Activated naive CD8-positive, alpha-beta T cell treated with anti-CD3 and anti-CD28 coated beads, Interleukin-2, amount 50 U/mL, for 24 hours (primary cell): ENCODE measurements at places on chromosomes 5 and 9.
A peak's percentile ranks its signal among the peaks of the same experiment; 100 is the strongest.

GRCh38 chr5:149809931-149810691, 80.0 kb downstream of the PPARGC1B start:
- H3K4me1 ChIP-seq: peaks cover 7% of the 10 kb centered on the region
- H3K36me3 ChIP-seq: no peaks in the 10 kb centered on the region
- H3K27ac ChIP-seq: no peak overlapping the region
- no peak for DNase-seq
- no peaks in the 10 kb centered on the region for H3K27me3 ChIP-seq

DNA sequence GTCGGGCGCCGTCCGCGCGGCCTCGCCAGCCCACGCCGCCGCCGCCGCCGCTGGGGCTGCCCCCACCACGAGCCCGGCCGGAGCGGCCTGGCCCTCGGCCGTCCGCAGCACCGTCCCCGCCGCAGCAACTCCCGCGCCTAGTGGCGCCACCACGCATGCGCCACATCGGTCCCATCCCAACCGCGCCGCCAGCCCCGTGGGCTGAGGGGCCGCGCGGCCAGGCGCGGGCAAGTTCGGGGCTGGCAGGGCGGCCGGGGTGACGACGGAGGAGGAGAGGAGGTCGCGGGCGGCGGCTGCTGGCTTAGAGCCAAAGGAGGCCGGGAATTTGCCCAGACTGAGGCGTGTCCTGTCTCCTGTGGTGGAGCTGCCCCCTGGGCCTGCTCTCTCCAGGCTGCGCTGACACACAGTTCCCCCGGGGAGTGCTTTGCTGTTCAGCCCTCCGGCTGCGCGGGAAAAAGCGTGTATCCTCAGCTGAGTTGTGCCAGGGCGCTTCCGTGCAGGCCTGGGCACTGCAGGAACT, at the start of gene TUSC1:
TUSC1 (minus strand) TSS at position 298 of the 520 bp plus-strand sequence; CDS start at position 166, 132 bp downstream.
- no peaks in the 10 kb centered on the region for H3K36me3 ChIP-seq
- peak; percentile 5 for DNase-seq
- H3K27me3 ChIP-seq: peaks cover 31% of the 10 kb centered on the region
- H3K27ac ChIP-seq: no peak within 1 kb of the TSS
- H3K4me1 ChIP-seq: peaks cover 3% of the 10 kb centered on the region

GRCh38 chr5:51377151-51378060, 5.8 kb upstream of the ISL1 start:
- H3K36me3 ChIP-seq: no peaks in the 10 kb centered on the region
- H3K4me1 ChIP-seq: peaks cover 6% of the 10 kb centered on the region
- peaks cover 65% of the 10 kb centered on the region for H3K27me3 ChIP-seq

- no peak overlapping the region for H3K27ac ChIP-seq
- no peak for DNase-seq
- H3K4me1 ChIP-seq: no peaks in the 10 kb centered on the region
- H3K27me3 ChIP-seq: no peaks in the 10 kb centered on the region
Observed at GRCh38 chr9:92176068-92176799, 61.0 kb upstream of the SPTLC1 start.

- no peak for DNase-seq
- no peaks in the 10 kb centered on the region for H3K36me3 ChIP-seq
- no peak overlapping the region for H3K27ac ChIP-seq
Observed at GRCh38 chr9:109534151-109534550, 36.0 kb upstream of the PTPN3 start.

DNA sequence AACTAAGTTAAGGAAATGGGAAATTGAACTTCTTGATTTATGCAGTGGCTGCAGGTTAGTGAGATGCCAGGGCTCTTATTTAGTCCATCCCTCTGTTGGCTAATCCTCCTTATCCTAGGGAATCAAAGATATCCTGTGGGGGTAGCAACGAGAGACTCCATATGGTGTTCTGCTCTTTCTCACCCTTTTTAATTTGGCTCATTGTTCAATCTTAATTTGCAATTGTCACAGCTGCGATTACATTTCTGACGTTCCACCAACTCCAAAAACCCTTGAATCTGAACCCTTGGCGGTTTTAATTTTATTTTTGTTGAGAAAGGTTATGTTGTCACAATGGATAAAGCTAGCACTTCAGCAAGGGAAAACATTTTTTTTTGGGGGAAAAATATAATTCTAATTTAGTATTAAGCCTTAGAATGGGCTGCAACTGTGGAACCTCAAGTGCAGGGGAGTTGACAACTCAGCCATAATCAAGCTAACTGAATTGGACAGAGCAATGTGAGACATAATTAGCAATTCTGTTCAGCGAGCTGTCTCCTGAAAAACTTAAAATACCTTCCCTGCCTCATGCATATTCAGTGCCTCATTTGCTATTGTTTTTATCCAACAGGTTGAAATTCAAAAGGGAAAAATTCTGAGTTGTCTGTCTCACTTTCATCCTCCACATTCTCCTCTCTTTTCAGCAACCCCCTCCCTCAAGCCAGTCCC, 91.3 kb downstream of the MAT2B start:
- DNase-seq: no peak
- H3K4me3 ChIP-seq: no peak overlapping the region
- no peaks in the 10 kb centered on the region for H3K36me3 ChIP-seq
- no peak overlapping the region for H3K27ac ChIP-seq
- H3K4me1 ChIP-seq: no peaks in the 10 kb centered on the region
- peaks cover 13% of the 10 kb centered on the region for H3K27me3 ChIP-seq

DNA sequence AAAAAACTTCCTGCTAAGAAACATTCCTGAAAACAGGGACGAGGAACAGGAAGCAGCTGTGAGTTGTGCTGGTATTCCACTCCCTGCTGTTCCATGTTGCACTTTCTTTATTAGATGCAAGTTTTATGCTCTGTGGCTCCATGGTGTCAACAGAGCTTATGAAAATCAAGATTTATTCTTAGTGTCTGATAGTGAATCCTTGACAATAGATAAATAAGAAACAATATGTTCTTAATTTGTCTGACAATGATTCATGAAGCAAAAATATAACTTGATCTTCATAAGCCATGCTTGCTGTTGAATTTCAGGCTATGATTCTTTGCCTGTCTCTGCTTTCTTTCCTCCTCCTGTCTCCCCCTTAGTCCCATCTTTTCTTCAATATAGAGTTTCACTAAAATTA, 119.6 kb downstream of the DROSHA start:
- no peaks in the 10 kb centered on the region for H3K27me3 ChIP-seq
- no peak for DNase-seq
- peaks cover 52% of the 10 kb centered on the region for H3K36me3 ChIP-seq
- no peak overlapping the region for H3K4me3 ChIP-seq
- H3K4me1 ChIP-seq: peaks cover 4% of the 10 kb centered on the region
- H3K27ac ChIP-seq: peak overlapping the region; percentile 1

GRCh38 chr9:71966601-71967000, 55.2 kb downstream of the C9orf85 start:
- H3K27ac ChIP-seq: no peak overlapping the region
- H3K4me1 ChIP-seq: no peaks in the 10 kb centered on the region
- peaks cover 65% of the 10 kb centered on the region for H3K36me3 ChIP-seq
- H3K27me3 ChIP-seq: no peaks in the 10 kb centered on the region
- no peak overlapping the region for H3K4me3 ChIP-seq

DNA sequence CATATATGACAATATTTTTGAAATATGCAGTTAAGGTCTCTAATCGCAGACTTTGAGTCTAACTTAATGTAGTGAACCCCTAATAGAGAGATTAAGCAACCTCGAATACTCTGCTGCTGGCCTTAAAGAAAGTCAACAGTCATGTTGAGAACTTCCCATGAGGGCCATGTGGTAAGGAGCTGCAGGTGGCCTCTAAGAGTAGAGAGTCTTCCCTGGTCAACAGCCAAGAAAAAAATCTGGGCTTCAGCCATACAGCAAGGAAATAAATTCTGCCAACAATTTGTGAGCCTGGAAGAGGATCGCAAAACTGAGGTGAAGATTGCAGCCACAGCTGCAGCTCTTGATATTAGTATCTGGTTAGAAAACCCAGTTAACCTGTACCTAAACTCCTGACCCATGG, 935.2 kb upstream of the TYRP1 start:
- no peaks in the 10 kb centered on the region for H3K36me3 ChIP-seq
- no peaks in the 10 kb centered on the region for H3K4me1 ChIP-seq
- H3K27ac ChIP-seq: no peak overlapping the region

- no peak overlapping the region for H3K4me3 ChIP-seq
- no peaks in the 10 kb centered on the region for H3K4me1 ChIP-seq
Observed at GRCh38 chr9:90433398-90433941, 209.2 kb downstream of the DIRAS2 start.

GRCh38 chr9:3704890-3705289, 179.1 kb upstream of the RFX3 start:
- DNase-seq: no peak
- no peak overlapping the region for H3K4me3 ChIP-seq
- no peak overlapping the region for H3K27ac ChIP-seq
- H3K27me3 ChIP-seq: peaks cover 12% of the 10 kb centered on the region
- H3K4me1 ChIP-seq: no peaks in the 10 kb centered on the region

GRCh38 chr9:114691046-114691955, 9.3 kb upstream of the TEX48 start:
- peak; percentile 57 for DNase-seq
- peaks cover 3% of the 10 kb centered on the region for H3K27me3 ChIP-seq
- H3K4me3 ChIP-seq: peak overlapping the region; percentile 66
- peaks cover 98% of the 10 kb centered on the region for H3K4me1 ChIP-seq

- no peak overlapping the region for H3K27ac ChIP-seq
- peaks cover 9% of the 10 kb centered on the region for H3K36me3 ChIP-seq
- H3K27me3 ChIP-seq: no peaks in the 10 kb centered on the region
- H3K4me1 ChIP-seq: peaks cover 71% of the 10 kb centered on the region
Observed at GRCh38 chr9:131714161-131714646, 25.7 kb downstream of the RAPGEF1 start.

DNA sequence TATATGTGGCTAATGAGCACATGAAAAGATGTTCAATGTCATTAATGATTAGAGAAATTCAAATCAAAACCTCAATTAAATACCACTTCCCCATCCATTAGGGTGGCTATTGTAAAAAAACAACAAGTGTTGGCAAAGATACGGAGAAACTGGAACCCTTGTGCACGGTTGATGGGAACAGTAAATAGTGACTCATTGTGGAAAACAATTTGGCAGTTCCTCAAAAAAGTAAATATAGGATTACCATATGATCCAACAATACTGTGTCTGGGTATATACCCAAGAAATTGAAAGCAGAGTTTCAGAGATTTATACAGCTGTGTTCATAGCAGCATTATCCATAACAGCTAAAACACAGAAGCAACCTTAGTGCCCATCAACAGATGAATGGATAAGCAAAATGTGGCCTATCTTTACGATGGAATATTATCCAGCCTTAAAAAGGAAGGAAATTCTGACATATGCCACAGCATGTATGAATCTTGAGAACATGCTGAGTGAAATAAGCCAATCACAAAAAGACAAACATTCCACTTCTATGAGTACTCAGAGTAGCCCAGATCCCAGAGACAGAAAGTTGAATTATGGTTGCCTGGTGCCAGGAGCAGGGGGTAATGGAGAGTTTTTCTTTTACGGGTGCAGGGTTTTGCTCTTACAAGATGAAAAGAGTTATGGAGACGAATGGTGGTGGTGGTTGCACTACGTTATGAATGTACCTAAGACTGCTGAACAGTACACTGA, 41.4 kb upstream of the LRRC14B start:
- no peak for DNase-seq
- no peaks in the 10 kb centered on the region for H3K27me3 ChIP-seq
- H3K36me3 ChIP-seq: peaks cover 2% of the 10 kb centered on the region
- H3K4me1 ChIP-seq: no peaks in the 10 kb centered on the region
